ENCODE measurements at places on chromosomes 6 and 20.

DNA sequence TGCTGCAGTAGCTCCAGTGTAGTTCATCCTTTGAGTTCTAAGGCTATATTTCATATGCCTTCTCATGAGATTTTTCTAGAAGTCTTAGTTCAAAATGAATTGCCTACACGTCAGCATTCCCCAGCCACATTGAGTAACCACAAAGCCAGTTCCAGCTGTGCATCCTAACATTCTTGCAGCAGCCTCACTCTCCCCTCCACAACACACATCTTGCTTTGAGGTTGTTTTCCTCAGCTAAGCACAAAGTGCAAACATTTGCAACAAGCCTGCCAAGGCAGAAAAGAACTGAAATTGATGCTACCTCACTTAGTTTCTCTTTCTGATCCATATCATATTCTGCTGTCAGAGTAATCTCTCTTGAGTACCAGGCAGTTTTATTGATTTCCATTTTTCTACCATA is 160.7 kb upstream of the KCNQ5 start:
- no peak for DNase-seq

- DNase-seq = no peak
Measured at GRCh38 chr6:84633771-84634170, 130.6 kb downstream of the TBX18 start.

DNA sequence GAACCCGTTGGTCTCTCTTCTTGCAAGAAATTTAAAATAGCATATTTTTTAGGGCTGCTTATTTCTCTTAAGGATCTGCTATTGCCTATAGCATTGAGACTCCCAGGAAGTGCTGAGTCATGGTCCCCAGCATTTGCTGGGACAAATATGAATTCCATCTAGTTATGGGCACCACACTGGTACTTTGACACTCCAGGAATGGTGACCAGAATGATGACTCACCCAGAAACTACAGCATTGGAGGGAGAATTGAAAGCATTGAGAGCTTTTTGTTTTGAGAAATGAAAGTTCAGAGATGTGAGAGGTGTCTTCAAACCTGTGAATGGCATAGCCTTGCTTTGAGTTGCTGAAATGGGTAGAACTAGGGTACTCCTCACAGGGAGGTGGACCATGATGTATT is 699.7 kb downstream of the DHX35 start:
- no peak for DNase-seq

DNA sequence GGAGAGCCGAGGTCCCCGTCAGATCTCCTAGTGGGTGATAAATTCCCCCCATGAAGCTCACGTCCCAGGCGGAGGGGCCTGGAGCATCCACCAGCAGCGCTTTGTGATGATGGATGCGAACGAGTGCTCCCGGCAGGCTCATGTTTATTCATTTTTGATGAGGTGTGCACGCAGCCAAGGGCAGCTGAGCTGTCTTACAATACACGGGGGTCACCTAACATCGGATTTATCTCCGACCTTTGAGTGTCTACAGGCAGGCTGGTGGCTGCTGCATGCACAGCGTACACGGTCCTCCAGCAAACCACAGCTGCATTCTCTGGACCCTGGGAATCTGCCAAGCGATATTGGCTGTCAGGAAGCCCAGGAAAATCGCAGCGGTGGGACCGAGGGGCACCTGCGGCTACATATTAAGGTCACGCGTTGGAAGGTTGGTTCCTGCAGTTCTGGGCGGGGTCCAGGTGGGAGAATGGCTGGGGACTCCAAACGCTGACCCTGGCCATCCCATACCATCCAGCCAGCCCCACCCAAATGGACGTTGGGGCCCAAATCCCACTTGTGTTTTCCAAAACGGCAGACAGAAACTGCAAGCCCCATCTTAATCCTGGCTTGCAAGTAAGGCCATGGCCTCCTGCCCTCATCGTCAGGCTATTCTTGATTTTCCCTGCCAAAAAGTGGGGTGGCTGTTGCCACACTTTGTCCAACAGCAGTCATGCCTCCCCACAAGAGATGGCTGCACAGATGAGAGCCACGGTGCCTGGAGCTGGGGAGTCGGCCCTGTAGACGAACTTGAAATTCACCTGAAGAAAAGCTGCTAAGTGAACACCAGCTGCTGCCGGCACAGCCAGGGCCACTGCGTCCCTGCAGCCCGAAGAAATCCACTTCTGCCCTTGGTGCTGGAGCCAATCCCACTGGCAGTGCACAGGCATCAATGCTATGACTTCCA is 399.9 kb downstream of the TAF4 start:
- no peak for DNase-seq

DNA sequence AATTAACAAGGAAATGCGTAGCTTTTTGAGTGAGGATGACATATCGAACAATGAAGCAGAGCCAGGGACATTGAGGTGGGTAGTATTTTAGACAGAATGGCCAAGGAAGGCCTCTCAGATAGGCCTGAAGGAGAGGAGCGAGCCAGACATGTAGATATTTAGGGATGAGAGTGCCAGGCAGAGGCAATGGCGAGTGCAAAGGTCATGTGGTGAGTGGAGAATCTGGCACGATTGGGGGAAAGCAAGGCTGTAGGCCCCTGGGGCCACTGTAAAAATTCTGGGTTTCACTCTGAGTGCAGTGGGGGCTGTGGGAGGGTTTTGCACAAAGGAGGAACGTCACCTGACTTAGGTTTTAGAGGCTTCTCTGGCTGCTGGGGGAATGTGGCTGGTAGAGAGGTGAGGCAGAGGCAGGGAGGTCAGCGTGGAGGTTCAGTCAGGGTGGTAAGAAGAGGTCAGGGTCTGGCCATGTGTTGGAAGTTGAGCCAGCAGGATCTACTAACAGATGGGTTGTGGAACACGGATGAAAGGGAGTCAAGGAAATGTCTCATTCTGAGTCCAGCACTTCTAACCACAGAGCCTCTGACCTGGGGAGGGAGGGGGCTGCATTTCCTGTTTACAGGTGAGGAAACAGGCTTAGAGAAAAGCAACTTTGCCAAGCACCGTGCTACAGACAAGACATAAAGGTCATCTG is 11.3 kb downstream of the SIRPA start:
- DNase-seq = no peak

GRCh38 chr6:16559071-16559470 is 202.2 kb downstream of the ATXN1 start:
- DNase-seq = no peak

DNA sequence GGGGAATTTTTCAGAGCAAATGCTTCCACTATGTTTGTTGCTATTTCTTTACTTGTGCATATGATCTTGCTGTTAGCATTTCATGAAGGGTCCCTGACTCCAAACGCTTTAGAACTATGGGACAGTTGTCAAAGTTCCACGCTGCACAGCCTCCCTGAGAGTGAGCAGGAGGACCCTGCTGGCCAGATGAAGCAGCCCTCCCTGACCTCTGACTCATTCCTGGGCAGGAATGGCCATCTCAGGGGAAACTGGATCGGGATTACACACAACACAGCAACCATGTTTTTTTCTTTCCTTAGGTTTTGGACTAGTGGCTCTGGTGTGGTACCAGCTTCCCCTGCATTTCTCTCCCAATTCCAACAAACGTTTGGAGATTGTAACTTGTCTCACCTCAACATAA is 710.9 kb upstream of the AGPAT4 start:
- no peak for DNase-seq

GRCh38 chr6:72703093-72703492 is 81.2 kb downstream of the KCNQ5 start:
- DNase-seq = no peak

DNA sequence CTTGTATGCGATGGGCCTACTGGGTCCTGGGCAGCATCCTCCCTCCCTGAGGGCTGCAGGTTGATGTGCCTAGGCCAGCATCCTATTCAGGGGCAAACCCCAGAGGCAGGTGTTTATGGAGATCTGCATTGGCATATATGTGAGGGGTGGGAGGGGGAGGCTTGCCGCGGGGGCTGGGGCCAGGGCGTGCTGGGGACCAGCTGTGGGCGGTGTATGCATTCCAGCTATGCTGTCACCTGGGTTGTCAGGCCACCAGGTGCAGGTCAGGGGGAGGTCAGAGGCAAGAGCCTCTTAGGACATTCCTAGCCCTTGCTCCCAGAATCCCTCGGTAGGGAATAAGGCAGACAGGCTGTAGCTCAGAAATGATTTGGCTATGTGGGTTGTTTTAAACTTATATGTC is 11.9 kb downstream of the FOXA2 start:
- DNase-seq = no peak

DNA sequence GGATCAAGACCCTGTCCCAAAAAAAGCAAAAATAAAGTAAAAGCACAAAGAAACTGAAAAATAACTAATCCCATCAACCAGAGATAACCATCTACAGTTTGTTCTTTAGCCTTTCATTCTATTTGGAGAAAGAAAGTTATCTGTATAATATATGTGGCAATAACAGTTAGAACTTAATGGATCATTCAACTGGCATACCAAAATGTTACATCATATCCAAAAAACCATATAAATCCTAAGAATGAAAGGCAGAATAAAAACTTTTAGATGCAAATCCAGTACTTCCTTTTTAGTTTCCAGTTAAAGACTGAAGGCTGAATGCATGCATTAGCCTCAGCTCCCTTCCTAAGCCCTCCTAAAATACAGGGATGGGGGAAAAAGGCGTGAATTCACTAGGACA is 25.2 kb downstream of the ILRUN start:
- DNase-seq = no peak

DNA sequence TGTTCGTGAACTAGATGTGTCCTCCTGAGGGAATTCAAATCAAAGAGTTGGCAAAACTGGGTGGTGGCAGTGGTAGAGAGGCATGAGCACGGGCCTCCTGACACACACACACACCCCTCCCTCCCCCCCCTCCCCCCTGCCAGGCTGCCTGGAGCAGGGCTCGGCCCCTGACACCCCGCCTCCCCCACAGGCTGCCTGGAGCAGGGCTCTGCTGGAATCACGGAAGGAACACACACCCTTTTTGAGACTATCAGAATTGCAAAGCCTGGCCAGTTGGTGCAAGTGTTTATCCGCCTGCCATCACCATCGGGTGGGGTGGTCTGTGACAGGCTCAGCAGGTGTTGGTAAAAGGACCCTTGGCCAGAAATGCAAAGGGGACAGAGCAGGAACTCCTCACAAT is 59.0 kb downstream of the FAM120B start:
- DNase-seq = no peak

DNA sequence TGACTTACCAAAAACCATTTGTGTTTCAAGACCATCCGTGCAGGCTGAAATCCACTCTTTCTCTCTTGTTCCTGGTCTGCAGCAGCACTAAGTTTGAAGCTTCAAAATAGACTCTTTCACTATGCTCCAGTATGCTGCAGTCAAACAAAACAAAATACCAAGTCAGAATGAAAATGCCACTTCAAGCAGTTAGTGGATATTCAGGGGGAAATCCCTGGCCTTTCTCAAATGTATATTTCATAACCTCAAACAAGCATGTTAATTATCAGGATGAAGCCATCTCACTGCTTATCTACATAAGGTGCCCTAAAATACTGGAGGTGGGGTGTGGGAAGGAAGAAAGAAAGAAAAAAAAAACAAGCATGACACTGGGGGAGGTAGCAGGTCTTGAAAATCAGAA is 103.5 kb downstream of the ATXN1 start:
- no peak for DNase-seq

- no peak for DNase-seq
Measured at GRCh38 chr6:45156075-45156474, 172.1 kb upstream of the RUNX2 start.

GRCh38 chr20:61355585-61355984 is 103.5 kb downstream of the CDH4 start:
- DNase-seq = no peak

DNA sequence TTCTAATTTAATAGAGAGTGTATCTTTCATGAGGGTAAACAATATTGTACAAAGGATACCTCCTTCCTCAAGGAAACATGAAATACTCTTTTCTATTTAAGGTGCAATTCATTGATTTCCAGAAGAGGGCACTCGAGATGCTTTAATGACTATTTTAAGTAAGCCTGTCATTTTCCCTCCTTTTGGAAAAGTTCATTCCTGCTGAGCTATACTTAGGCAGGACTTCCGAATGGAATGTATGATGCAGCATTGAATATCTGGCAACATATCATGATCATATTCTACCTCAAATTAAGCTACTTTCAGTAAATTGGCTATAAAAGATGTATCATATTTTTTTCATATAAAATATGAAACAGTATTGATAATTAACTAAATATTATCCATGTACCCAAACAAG is 5.0 kb downstream of the DST start:
- no peak for DNase-seq

DNA sequence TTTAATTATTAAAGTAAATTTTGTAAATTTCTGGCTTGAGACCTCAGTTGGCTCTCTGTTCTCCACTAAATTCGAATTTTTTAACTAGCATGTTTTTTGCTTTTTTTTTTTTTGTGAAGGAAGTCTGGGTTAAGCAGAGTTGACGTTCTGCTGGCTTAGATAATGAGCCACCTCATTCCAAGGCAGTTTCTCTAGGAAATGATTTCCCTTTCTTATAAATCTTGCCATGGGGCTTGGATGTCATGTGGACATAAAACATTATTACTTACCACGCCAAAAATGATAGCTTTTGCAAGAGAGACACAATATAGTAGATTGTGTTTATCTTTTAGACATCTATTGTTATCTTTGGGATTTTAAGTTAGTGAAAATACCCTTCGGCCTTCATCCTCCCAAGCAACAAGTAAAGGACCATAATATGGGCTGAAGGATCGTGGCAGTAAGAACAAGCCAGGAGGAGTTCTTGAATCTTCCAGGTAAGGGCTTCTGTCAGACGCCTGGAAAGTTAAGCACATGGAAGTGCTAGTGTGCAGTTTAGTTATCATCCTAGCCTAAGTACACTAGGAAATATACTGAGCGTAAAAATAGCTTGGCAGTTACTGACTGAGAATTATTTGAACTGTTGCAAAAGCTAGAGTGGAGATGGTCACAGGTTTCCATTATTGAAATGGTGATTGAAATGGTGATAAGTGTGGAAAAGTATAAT is 30.7 kb downstream of the ADGRG6 start:
- no peak for DNase-seq

- DNase-seq = no peak
Measured at GRCh38 chr6:109095835-109096084, 453 bp downstream of the CEP57L1 start.

DNA sequence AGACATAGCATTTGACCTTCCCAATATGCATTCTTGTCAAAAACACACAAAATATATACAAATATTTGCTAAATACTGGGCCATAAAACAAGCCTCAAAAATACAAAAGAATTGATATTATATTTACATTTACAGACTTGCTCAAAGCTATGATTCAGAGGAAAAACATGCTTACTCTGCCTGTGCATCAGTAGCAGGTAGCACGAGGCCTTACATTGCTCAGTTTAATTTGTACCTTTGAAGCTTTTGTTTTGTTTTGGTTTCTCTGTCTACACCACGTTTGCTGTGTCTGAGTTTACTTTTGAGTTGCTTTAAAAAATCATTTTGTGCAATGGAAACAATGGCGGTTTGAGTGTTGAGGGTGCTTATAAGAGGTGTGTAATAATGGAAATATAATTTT is 99.3 kb downstream of the PHF3 start:
- no peak for DNase-seq

- no peak for DNase-seq
Measured at GRCh38 chr20:60137657-60138245, 179.5 kb downstream of the CDH26 start.

- DNase-seq = no peak
Measured at GRCh38 chr6:158718461-158719046, 68.7 kb downstream of the SYTL3 start.

Measured in stimulated activated CD8-positive, alpha-beta memory T cell treated with anti-CD3 and anti-CD28 coated beads, Interleukin-4, amount 100 ng/mL, for 24 hours (primary cell).